ELF-1 (cell line): ENCODE measurements at places on chromosomes 11 and 22.

DNA sequence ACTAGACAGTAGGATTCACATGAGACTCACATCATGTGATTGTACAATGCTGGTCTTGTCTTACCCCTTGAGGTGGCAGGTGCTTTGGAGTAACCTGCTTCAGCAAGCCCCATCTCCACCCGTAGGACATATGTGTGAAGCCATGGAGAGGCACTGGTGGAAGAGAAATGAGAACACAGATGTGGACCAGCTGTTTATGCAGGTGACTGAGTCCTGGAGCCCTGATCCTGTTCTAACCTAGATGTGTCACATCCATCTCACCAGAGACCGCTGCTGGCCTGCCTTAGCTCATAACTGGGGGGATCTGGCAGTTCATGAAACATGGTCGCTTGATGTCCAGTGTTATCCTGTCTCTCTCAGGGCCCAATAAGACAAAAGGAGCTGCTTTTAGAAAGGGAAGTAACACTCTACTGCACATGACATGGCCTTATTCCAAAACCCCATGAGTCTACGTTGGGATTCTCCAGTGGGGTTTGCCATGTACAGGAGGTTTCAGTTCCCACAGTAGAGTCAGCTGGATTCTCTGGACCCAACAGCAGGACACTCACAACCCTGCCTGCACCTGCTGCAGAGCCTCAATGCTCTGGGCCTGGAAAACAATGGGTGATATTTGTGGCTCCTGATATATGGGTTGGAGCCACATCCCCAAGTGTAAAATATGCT lies 62.0 kb downstream of the GGTLC2 start:
- no peak for DNase-seq

DNA sequence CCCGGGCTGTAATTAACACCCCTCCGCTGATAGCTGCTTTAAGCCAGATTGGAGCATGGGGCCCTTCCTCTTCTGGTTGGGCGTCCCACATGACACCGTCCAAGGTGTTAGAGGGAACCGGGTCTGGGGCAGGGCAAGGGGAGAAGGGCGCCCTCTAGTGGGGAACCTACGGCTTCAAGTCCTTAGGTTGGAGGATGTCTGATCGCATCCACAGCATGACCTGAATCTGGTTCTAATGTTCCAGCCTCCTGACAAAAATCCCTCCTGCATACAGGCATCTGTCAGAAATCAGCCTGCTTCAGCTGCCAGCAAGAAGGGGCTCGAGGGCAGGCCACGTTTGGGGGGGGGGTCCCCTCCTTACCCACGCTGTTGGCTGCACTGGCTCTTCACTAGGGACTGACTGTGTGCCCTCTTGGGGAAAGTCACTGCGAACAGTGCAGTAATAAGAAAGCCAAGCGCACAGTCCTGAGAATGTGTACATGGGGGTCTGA lies 94.2 kb upstream of the TBCEL start:
- peak; percentile 95 for DNase-seq

- no peak for DNase-seq
These were observed 89.5 kb downstream of the TBC1D22A start for GRCh38 chr22:46851941-46852340.

DNA sequence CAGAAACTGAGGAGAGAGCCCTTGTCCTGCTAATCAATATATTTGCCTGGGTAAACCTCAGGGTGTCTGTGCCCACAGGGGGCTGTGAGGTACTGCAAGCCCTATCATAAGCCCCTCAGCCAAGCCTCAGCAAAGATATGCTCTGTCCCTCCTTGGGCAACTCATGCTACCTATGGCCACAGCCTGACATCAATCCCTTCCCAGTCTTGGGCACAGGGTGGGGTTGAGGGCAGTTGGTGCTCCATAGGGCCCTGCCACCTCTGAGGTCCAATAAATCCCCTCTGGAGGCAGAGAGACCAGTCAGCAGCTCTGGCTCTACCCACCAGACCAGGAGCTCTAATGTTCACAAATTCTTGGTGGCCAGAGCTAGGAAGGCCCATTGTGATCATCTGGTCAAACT lies 23.8 kb downstream of the TPBGL start:
- no peak for DNase-seq

- peak; percentile 98 for DNase-seq
These were observed at the start of gene THOC5 for GRCh38 chr22:29553351-29554224. Gene THOC5, minus strand, starts transcription at chr22:29553757. Its CDS starts 4,610 bp downstream, at chr22:29549147.

- DNase-seq, result no peak
These were observed 24.2 kb upstream of the MUC5B start for GRCh38 chr11:1198561-1199240.

DNA sequence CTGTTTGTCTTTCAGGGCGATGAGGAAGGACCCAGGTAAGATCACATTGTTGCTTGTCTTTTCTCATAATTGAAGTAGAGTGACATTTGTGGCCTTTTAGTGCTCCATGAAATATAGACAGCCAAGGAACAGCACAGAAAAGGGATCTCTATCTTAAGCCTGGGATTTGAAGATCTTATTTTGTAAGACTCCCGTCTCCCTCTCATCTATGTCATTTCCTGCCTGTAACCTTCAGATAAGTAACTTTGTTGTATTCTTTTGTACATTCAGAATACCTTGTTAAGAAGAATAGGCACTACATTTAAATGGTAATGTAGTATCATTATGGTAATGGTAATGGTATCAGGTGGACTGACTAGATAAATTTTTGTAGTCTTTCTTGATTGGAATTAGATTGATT lies 72.8 kb downstream of the TRIM44 start:
- no peak for DNase-seq

DNA sequence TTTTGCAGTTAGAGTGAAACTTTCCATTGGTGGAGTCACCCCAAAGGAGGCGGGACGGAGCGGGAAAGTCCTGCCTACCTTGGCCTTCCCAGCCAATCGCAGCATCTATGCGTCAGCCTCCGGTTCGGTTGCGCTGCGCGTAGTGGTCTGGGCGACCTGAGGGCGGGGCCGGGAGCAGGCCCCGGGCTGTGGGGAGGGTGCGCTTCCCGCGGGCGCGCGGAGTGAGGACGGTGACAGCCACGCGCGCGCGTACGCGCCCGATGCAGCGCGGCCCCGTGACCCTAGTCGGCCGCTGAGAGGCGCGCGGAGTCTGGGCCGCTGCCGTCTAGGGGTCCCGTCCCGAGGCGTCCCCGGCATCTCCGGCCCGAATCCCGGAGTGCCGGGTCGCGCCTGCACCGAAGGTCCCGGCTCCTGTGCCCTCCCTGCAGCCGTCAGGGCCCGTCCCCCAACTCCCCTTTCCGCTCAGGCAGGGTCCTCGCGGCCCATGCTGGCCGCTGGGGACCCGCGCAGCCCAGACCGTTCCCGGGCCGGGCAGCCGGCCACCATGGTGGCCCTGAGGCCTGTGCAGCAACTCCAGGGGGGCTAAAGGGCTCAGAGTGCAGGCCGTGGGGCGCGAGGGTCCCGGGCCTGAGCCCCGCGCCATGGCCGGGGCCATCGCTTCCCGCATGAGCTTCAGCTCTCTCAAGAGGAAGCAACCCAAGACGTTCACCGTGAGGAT lies at the start of gene NF2:
NF2 (plus strand) TSS at position 276 of the 718 bp plus-strand sequence; CDS start at position 642, 366 bp downstream.
- DNase-seq, result peak; percentile 100

GRCh38 chr11:69962152-69962551 lies 116.0 kb upstream of the ANO1 start:
- DNase-seq, result peak; percentile 58

- DNase-seq, result no peak
These were observed 20.1 kb downstream of the DGCR6L start for GRCh38 chr22:20299746-20300136.

DNA sequence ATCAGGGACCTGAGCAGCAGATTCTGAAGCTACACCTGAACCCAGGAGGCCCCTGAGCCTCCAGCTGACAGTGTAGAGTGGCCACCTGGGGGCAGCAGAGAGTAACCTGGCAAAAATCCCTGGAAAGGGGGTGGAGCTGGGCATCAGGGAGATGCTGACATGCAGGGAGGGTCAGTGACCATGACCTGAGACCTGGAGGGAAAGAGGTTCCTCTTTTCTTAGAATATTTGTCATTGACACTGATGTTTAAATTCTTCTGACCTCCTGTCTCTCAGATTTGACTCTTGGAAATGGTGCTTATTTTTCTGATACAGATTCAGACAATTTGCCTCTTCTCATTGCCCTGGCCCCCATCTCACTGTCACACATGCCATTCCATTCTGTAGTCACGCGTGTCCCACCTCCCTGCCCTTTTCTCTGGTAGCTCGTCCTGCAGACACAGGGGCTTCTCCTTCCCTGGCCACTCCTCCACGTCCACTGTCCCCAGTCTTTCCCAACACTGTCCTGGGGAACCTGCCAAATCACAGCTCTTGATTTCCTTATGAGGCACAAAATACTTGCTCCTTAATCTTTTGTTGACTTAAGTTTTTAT lies 117.2 kb upstream of the IGLL5 start:
- DNase-seq, result peak; percentile 70

DNA sequence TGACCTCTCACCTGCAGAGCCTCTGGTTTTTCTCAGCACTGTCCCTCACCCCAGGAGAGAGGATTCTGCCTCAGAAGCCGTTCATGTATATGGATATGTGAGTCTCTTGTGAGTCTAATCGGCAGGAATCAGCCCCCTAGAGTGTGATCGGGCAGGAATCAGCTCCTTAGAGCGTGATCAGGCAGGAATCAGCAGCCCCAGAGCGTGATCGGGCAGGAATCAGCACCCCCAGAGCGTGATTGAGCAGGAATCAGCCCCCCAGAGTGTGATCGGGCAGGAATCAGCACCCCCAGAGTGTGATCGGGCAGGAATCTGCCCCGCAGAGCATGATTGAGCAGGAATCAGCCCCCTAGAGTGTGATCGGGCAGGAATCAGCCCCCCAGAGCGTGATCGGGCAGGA lies 80.0 kb upstream of the EIF3D start:
- no peak for DNase-seq

DNA sequence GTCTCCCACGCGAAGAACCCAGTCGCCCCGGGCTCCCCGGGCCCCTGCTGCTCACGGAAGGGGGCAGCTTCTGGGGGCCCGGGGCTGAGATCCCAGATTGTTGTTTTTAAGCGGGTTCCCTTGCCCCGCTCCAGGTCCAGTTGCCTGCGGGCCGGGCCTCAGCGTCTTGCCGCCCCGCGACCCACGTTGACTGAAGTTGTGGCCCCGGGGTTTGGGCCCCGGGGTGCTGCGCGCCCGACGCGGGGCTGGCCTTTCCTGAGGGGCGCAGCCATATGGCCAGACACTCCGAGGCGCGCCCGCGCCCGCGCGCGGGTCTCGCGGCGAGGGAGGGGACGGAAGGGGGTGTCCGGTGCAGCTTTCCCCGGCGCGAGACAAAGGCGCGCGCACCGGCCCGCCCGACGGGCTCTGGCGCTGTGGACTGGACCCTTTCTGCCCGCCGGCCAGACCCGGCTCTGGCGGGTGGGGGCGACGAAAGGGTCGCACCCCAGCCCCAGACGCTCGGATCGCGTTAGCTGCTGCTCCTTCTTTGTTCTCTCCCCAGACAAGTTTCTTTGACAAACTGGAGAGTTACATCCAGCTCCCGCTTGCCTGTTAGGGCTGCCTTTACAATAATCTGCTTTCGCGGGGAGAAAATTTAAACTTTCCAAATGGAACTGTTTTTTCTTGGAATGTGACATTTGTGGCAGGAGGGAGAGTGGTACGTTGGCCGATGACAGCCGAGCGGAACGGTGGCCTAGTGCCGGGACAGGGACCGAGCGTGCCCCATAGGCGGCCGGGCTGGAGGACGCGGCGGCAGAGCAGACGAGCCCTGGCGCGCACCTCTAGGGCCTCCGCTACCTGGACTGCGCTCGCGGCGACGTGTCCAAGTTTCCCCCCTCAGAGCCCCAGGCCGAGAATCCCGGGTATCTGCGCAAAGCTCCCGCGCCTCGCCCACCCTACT lies 716 bp downstream of the AMOTL1 start:
- peak; percentile 57 for DNase-seq

DNA sequence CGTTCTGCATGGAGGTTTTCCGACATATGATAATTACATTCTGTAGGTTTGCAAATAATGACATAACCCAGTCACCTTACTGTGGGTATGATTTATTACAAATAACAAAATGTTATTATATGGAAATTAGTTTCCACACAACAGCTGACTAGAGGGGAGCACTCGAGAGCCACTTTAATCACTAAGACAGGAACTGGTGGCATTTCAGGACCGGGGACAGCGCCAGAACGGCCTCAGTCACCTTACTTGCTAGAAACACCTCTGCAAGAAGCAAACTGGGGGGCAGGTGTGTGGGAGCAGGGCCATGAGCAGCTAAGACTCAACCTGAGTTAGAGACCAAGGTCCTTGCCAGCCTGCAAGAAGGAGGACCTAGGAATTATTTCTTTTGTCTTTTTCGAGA lies 199.9 kb downstream of the DSCAML1 start:
- DNase-seq, result peak; percentile 69
